IMR-90 (cell line): ENCODE measurements at places on chromosomes 3 and 15. TPM values are rescaled to one million over a fixed set of nuclear protein-coding genes. Genes with fewer than 3 reads are reported as not detected.

GRCh38 chr3:187774185-187774789 lies 29.0 kb upstream of the BCL6 start:
- DNase-seq, result no peak

GRCh38 chr15:90930861-90931574 lies 1.3 kb downstream of the HDDC3 start:
- no peak for DNase-seq

DNA sequence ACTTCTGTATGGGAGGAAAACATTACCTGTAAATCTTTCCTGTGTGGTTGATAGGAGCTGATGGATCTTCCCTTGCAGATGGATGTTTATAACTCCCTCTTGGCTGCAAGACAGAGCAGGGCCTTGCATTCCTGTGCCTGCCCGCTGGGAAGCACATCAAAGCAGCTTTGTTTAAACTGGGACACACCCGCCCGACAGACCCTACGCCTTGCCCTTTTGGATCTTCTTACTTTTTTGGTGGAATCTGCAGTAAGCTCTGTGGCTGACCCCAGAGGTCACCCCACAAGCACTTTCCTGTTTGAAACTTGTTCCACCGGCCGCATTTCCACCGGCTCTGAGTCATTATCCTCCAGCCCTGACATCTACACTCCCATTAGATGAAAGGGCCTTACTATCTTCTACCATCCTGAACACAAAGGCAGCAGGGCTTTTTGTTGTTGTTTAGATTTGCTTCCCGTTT lies 244.1 kb upstream of the STT3B start:
- DNase-seq, result peak; percentile 60

DNA sequence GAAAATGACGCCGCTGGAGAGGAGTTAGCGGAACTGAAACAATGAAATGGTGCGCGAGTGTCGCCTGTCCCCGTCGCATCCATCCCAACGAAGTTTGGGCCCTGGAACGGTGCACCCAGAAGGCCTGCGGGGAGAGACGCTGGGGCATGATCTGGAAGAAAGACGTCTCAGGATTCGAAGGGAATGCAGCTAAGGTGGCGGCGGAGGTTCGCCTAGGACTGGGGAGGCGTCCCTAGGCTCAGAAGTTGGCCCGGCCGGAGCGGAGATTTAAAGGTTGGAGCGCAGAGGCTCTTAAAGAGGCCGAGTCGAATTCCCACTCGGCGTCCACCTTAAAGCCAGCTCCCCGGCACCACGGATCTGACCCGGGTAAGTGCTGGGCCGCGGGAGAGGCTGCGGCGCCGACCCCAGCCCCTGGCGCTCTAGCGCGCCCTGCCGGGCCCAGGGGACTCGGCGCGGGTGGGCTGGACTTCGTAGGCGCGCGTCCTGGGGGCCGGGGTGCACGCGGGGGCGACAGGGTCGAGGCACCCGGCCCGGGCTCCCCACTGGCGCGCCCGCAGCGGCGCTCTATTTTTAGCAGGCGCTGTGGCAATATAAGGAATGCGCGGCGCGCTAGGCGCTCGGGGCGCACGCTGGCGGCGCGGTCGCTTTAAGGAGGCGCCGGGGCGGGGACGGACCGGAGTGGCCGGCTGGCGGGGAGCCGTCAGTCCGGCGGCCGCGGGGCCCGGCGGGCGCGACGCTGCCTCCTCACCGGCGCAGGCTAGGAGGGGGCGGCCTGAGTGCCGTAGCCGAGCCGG lies at the start of gene MRAS:
TSS of gene MRAS (plus strand) at position 620 of the 794 bp plus-strand sequence. CDS start 24,305 bp downstream, outside the sequence.
- DNase-seq, result peak; percentile 73

MEIS2 gene
- total RNA-seq, result 50.3 and 71.3 TPM in 2 replicates

DNA sequence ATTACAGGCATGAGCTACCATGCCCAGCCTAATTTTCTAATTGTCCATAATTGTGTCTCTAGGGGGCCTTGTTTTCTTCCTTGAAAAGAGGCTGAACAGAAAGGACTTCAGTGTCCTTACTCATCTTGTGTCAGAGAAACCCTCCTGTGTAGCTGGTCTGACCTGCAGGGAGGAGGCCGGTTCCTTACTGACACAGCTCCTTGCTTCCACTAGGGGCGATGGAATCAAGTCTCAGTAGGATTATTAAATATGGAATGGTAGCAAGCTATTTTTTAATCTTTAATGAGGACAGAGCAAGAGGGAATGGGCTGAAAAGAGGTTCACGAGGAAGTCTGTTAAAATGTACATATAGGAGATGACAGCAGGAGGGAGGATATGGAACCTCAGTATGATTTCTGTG lies 8.6 kb downstream of the LPCAT4 start:
- DNase-seq, result no peak

DNA sequence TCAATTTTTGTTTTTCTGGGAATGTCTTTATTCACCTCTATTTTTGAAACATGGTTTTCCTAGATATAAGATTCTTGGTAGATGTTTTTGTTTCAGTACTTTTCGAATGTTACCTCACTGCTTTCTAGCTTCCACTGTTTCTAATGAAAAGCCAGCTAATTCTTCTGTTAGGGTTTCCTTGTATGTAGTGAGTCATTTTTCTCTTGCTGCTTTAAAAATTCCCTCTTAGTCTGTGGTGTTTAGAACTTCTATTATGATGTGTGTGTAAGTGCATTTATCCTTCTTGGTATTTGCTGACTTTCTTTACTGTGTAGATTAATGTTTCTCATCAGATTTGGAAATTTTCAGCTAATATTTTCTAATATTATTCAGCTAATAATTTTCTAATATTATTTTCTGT lies 151.1 kb upstream of the OSTN start:
- DNase-seq, result peak; percentile 50

CP gene
- total RNA-seq, result 0.28 TPM in 1 of 2 replicates, not detected in the other

IGSF11 gene
- total RNA-seq, result 0.18 TPM in 1 of 2 replicates, not detected in the other

DNA sequence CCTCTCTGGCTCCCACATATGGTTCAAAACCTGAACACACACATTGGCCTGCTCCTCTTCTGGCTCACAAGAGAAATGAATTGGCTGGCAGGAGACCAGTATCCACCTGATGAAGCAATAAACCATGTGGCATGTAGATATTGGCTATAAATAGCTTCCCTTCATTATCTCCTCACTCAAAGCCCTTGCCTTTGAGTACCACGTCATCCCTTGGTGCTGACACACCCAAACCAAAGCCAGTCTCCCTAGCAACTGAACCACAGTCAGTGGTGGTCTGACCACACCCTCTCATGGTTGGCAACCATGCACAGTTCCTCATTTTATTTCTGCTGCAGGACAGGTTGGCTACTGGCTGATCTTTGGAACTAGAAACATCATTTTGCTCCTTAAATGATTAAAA lies 98.8 kb downstream of the ZNF621 start:
- no peak for DNase-seq

GRCh38 chr3:143832433-143832832 lies 15.8 kb downstream of the SLC9A9 start:
- DNase-seq, result peak; percentile 30

- DNase-seq, result no peak
These were observed 1.2 kb upstream of the CSPG5 start for GRCh38 chr3:47579875-47580274.

DNA sequence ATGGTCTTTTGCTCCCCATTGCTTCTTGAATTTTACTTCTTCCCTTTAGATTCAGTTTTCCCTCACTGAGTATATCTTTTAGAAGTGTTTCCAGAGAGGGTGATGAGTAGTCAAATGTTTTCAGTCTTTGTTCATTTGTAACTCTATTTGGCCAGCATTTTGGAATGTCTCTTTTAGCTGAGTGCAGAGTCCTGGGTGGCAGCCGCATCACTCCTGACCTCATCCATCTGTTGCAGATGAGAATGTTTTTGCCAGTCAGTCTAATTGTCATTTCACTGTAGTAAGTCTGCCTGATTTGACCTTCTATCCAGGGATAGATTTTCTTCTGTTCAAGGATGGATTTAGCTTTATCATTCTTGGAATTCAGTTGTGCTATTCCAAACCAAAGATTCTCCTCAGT lies 7.3 kb downstream of the SRPRB start:
- DNase-seq, result peak; percentile 40

DNA sequence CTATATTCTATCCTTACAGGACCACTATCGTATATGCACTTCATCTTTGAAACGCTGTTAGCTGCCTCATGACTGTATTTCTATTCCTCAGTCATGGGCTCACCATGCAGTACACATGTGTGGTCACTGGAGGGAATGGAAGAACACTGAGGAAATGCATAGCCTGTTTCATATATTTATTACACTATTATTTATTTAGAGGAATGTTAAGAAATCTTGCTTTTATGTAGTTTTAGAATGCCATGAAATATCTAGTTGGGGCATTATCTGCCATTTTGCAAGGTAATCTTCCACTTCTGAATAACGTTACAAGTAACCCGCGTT lies 155.7 kb downstream of the IGF1R start:
- peak; percentile 17 for DNase-seq

GRCh38 chr3:79558943-79559342 lies 208.9 kb downstream of the ROBO1 start:
- no peak for DNase-seq

DNA sequence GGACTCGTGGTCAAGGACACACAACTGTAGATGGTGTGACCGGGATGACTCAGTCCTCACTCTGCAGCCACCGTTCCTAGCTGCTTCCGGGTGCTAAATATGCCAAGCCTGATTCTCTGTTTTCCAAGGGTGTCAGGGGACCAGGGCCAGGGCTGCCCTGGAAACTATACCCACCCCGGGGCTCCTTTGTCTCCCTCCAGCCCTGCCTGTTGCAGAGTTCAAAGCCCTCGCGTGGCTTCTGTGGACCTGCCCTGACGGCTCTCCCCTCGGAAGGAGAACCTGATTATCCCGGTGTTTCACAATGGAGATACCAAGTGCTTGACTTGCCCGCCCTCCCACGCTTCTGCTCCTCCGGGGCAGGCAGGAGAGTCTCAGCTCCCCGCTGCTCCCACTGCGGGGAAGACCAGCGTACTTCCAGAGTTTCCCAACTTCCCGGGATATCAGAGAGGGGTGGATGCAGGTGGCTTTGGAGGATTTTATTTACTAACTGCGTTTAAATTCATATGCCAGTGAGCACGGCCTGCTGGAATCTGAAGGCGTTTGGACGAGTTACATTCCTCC lies 125.0 kb downstream of the ASB7 start:
- no peak for DNase-seq

GRCh38 chr15:82805994-82806406 lies at the start of gene FSD2:
FSD2 (minus strand) TSS chr15:82806069; CDS start chr15:82787390, 18,679 bp downstream.
- DNase-seq, result no peak

DNA sequence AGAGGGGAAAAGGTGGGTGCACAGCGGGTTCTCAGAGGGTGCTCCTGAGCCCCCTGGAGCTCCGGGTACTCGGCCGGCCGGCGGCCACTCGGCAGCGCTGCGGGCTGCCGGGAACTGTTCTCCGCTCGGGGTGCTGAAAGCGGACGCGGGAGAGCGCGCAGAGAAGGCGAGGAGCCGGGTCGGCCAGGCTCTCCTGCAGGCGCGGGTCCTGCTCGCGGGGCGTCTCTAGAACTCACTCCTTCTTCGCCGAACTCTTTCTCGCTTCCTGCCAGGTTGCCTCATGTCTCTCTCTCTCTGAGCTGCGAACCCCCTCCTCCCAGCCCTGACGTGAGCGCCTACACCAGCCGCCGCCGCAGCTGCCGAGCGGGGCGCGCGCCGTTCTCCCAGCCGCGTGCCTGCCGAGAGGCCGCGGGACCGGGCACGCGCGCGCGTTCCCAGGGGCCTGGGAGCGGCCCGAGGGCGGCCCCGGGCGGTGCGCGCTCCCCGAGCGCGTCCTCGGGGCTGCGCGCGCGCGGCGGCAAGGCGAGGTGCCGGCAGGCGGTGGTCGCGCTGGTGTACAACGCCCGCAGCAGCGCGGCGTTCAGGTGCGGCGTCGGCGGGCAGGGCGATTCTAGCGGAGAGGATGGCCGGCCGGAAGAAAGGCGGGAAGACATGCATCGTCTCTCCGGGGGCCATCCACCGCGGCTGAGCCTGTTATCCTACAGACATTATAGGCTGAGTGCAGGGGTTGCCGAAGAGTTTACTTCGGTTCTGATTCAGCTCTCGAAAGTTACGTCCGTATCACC lies at the start of gene PEX5L:
TSS of gene PEX5L (minus strand) at position 267 of the 785 bp plus-strand sequence. CDS start 338 bp downstream, outside the sequence.
- peak; percentile 15 for DNase-seq

MEX3B gene
- 3.6 and 6.7 TPM in 2 replicates for total RNA-seq

NOX5 gene
- under 0.01 TPM in 1 of 2 replicates, not detected in the other for total RNA-seq

CASR gene
- total RNA-seq, result not detected in 2 replicates

DNA sequence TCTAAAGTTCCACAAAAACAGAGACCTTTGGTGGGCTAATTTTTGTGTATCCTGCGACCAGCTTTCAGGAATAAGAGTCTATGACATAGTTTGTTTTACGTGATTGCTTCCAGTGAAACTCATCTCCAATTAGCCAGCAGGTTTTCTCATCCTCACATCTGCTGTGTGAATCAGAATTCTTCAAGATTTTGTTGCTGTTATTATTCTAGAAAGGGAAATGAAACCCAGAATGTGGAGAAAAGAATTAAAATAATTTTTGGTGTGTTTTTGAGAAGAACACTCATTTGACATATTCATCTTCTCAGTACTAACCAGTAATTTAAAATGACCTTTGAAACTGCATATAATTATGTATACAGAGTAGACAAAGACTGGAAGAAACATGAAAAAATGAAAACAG lies 175.9 kb downstream of the USP13 start:
- DNase-seq, result no peak

GRCh38 chr3:172808969-172809546 lies 58.5 kb downstream of the ECT2 start:
- DNase-seq, result peak; percentile 61

- DNase-seq, result no peak
These were observed 179.7 kb upstream of the TOPAZ1 start for GRCh38 chr3:44061961-44062360.

DNA sequence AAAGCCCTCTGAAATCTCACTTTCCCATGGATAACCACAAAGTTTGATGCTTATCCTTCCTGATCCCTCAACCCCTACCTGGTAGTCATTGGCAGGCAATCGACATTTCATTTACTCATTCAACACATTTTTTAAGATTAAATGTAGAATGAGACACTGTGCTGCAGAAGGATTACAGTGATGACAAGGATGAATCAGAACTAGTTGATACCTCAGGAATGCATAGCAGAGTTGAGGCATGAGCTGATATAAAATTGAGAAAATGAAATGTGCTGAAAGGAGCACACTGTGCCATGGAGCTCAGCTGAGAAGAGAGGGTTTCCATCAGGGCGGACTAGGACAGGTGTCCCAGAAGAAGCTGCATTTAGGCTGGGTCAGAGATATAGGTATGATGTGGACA lies 48.9 kb upstream of the ACTL6A start:
- peak; percentile 33 for DNase-seq

- no peak for DNase-seq
These were observed 55.4 kb downstream of the MAGEF1 start for GRCh38 chr3:184656458-184656828.

ROBO2 gene
- total RNA-seq, result 14.5 and 17.2 TPM in 2 replicates

DNA sequence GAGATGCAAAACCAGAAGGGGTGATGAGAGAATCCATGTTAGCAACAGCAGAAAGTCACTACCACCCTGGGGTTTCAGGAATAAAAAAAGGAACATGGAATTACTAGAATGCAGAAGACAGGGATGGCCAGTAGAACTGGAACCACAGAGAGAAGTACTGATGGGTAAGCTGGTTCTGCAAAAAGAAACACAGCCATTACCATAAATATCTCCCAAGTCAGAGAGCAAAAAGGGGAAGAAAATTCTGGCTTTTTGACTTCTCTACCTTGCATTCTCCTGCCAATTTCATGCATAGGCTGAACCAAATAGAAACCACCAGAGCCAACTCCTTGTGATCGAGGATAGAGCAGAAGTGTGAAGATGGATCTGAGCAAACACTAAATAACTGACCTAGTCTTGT lies 550.4 kb upstream of the NAALADL2 start:
- no peak for DNase-seq

WDR49 gene
- total RNA-seq, result not detected in 2 replicates
